ENCODE measurements at places on chromosomes 2 and 18. TPM values are rescaled to one million over a fixed set of nuclear protein-coding genes. Genes with fewer than 3 reads are reported as not detected.

ACMSD gene
- not detected for total RNA-seq

CXCR2 gene
- 35.3 TPM for total RNA-seq

RTP5 gene
- total RNA-seq: 0.68 TPM

LIMS3 gene
- 0.33 TPM for total RNA-seq

TSPYL6 gene
- total RNA-seq: not detected

ZNF516 gene
- total RNA-seq: 49.1 TPM

IL1R2 gene
- 5.7 TPM for total RNA-seq

GTF2A1L gene
- not detected for total RNA-seq

KLHL30 gene
- not detected for total RNA-seq

RAB6C gene
- total RNA-seq: 0.09 TPM

DIPK1C gene
- not detected for total RNA-seq

ASPRV1 gene
- total RNA-seq: 1.9 TPM

MOCOS gene
- 0.16 TPM for total RNA-seq

DNAH7 gene
- 0.20 TPM for total RNA-seq

SERPINB13 gene
- not detected for total RNA-seq

SLC16A14 gene
- total RNA-seq: 0.10 TPM

MC5R gene
- total RNA-seq: not detected

PIEZO2 gene
- not detected for total RNA-seq

TRIM43 gene
- not detected for total RNA-seq

GAL3ST2 gene
- not detected for total RNA-seq

TXNDC2 gene
- not detected for total RNA-seq

FOXI3 gene
- not detected for total RNA-seq

FEV gene
- total RNA-seq: not detected

COL3A1 gene
- total RNA-seq: not detected

NOTO gene
- total RNA-seq: not detected

FBXO41 gene
- 11.5 TPM for total RNA-seq

B4GALT6 gene
- total RNA-seq: 18.6 TPM

GBX2 gene
- not detected for total RNA-seq

SLC30A3 gene
- not detected for total RNA-seq

CYP27A1 gene
- total RNA-seq: 1.6 TPM

RND3 gene
- total RNA-seq: not detected

PSMA8 gene
- total RNA-seq: not detected

MARCHF4 gene
- not detected for total RNA-seq

DNAJC5G gene
- total RNA-seq: not detected

COLEC11 gene
- total RNA-seq: not detected

DAW1 gene
- total RNA-seq: not detected

CCDC148 gene
- not detected for total RNA-seq

RAD51AP2 gene
- not detected for total RNA-seq

IL18RAP gene
- 203 TPM for total RNA-seq

POTEI gene
- total RNA-seq: not detected

MC2R gene
- total RNA-seq: not detected

CCDC121 gene
- total RNA-seq: 0.25 TPM

RAMP1 gene
- 3.9 TPM for total RNA-seq

TBR1 gene
- not detected for total RNA-seq

C1QL2 gene
- total RNA-seq: not detected

UGT1A4 gene
- not detected for total RNA-seq

CMPK2 gene
- total RNA-seq: 11.4 TPM

CNGA3 gene
- not detected for total RNA-seq

BCS1L gene
- 20.1 TPM for total RNA-seq

GKN1 gene
- total RNA-seq: not detected

MYO5B gene
- 0.33 TPM for total RNA-seq

GALNT1 gene
- total RNA-seq: 50.0 TPM

All from natural killer cell (primary cell).